ENCODE measurements at places on chromosomes 2 and 18.

GRCh38 chr2:169050476-169051240 lies 18.7 kb upstream of the DHRS9 start:
- no peak for DNase-seq

- DNase-seq: no peak
Measured at GRCh38 chr2:54629914-54630857, 93.3 kb upstream of the EML6 start.

GRCh38 chr2:222049946-222050345 lies 248.9 kb downstream of the PAX3 start:
- no peak for DNase-seq

DNA sequence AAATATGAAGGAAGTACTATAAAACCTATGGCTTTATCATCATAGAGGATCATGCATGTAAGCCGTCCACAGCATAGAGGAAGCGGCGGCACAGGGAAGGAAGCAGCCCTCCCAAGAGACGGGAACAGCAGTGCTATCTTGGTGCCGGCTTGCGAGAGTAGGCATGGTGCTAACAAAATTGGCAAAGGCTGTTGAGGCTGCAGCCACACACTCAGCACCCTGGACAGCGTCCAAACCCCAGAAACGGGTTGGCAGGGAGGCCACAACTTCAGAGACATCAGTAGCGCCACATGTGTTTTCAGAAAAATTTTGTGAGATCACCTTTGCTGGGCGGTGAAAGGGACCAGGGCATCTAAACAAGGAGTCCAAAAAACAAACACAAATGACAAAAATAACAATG lies 37.7 kb downstream of the NETO1 start:
- peak; percentile 53 for DNase-seq

DNA sequence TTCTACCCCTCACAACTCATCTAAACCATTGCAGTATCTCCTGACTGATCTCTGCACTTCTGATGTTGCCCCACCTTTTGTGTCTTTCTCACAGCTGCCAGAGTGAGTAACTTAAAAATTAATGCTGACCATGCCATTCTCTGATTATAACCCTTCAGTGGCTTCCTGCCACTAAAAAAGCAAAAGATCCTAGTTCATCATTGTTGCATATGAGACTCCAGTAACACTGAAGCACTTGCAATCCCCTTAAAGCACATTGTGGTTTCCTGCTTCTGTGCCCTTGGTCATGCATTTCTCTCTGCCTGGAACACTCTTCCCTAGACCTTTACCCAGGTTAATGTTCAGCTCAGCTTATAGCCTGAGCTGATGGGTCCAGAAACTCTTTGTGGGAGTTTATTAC lies 95.1 kb upstream of the WDSUB1 start:
- no peak for DNase-seq

- DNase-seq: peak; percentile 92
Measured at GRCh38 chr2:201116959-201117734, 1.2 kb downstream of the CFLAR start.

DNA sequence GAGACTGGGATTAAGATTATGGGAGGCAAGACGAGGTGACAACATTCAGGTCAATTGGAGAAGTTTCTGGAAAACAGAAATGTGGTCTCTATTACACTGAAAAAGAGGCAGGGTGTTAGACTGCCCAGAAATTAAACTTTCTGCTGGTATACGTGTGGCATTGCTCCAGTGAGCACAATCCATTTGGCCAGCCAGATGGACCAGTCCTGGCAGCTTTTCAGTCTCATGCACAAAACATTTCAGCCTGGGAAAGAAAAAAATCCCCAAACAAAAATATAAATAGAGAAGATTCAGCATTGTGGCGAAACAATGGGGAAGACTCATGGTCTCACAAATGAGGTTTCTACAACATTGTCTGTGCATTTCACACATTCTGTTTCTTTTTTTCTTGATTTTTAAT lies 113.9 kb downstream of the HNMT start:
- DNase-seq: no peak

DNA sequence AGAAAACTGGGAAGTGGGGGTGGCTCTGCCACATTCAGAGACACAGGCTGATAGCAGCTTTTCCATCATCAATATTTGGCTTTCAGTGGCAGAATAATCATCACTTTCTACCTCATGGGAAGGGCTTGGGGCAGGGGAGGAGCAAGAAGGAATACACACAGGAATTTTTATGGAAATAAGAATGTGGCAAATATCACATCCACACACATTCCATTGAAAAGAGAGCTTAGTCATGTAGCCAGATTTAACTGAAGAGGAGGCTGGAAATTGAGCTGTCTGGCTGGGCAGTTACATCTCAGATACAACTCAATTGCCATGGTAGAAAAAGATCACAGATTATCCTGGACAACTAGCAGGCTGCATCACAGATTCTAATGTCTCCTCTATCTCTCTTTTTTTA lies 1474.0 kb upstream of the ACVR2A start:
- no peak for DNase-seq

DNA sequence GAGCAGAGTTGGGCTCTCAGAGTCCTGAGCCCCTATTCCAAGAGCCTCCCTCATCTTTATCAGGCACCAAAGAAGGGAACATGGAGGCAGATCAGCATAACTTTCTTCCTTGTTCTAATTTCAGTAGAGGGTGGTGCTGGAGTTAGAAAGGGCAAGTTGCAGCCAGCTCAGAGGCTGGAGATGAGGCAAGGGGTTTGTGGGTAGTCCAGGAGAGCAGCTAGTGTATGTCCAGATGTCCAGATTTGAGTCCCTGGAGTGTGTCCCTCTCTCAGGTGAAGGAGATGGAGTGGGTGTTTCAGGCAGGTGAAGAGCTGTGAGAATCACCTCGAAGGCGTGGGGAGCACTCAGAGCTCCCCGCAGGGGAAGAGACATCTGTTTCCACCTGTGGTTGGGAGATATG lies 478 bp upstream of the PRKAG3 start:
- no peak for DNase-seq

GRCh38 chr18:80127635-80128034 lies 18.6 kb downstream of the ADNP2 start:
- no peak for DNase-seq

DNA sequence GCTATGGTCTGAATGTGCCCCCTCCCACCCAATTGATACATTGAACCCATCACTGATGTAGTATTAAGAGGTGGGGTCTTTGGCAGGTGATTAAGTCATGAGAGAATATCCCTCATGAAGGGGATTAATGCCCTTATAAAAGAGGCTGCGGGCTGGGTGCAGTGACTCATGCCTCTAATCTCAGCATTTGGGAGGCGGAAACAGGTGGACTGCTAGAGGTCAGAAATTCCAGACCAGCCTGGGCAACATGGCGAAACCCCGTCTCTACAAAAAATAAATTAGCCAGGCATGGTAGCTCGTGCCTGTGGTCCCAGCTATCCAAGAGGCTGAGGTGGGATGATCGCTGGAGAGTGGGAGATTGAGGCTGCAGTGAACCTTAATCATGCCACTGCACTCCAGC lies 14.3 kb downstream of the POLR2D start:
- no peak for DNase-seq

DNA sequence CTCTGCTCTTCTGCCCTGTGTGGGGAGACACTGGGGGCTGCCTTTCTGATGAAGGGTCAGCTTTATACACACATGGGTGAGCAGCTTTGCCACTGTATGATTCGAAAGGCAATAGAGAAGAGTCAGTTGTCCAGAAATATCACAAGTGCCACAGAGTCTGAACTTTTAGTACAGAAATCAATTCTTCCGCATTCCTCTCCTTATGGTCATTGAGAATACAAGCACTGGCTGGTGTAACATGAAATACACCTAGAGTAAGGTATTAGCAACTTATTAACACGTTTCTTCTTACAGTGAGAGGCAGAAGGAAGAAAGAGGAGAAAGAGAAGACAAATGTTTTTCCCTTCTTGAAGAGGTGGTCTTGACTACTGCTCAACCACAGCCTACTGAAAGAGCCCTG lies 579.2 kb downstream of the ZEB2 start:
- no peak for DNase-seq

DNA sequence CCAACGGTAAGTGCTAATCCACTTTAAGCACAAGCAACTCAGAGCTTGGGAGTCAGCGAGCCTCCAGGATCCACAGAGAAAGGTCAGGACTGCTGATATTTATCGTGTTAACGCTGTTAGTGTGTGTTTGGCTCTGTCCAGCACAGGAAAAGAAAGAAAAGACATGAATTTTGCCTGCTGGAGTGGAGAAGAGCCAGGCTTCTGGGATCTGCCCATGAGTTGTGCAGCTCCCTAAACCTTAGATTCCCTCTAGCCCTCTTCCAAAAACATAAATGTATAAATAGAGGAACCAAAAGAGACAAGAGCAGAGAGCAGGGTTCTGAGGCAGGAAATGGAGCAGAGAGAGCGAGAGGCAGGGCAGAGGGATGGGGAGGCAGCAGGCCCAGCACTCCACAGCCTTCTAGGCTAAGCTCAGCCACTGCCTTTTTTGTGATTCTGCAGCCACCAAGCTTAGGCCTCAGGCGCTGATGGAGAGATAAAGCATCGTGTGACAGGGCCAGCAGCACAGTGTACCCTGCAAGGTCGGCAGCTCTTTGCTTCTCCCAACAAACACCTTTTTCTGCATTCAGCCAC lies 14.5 kb upstream of the MAT2A start:
- DNase-seq: no peak

- DNase-seq: no peak
Measured at GRCh38 chr2:212536817-212537725, 1.5 kb downstream of the ERBB4 start.

GRCh38 chr18:6811816-6812215 lies 82.3 kb downstream of the ARHGAP28 start:
- no peak for DNase-seq

DNA sequence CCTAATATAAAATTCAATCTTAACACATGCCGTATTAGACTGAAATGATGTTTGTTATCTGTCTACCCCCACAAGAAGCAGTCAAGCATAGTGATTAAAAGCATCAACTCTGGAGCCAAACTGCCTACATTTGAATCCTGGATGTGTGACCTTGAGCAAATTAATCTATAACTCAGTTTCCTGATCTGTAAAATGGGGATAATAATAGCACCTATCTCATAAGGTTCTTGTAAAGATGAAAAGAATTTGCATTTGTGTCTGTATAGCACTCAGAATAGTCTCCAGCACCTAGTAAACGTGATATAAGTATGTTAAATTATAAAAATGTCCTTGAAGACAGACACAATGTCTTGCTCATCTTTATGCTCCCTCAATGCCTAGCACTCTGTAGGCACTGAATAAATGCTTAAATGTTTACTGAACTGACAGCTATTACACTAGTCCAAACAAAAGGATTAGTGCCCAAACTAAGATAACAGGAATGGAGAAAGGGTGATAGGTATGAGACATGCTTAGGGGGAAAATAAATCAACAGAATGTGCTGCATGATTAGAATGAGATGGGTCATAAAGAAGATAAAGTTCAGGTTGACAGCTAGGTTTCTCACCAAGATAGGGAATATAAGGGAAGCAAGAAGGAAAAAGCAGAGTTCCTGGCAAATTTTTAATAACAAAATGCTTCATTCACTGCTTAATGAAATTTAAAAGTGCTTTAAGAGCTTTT lies 180.6 kb downstream of the ATAD2B start:
- no peak for DNase-seq

GRCh38 chr2:26993768-26994167 lies 23.3 kb downstream of the MAPRE3 start:
- DNase-seq: peak; percentile 55

DNA sequence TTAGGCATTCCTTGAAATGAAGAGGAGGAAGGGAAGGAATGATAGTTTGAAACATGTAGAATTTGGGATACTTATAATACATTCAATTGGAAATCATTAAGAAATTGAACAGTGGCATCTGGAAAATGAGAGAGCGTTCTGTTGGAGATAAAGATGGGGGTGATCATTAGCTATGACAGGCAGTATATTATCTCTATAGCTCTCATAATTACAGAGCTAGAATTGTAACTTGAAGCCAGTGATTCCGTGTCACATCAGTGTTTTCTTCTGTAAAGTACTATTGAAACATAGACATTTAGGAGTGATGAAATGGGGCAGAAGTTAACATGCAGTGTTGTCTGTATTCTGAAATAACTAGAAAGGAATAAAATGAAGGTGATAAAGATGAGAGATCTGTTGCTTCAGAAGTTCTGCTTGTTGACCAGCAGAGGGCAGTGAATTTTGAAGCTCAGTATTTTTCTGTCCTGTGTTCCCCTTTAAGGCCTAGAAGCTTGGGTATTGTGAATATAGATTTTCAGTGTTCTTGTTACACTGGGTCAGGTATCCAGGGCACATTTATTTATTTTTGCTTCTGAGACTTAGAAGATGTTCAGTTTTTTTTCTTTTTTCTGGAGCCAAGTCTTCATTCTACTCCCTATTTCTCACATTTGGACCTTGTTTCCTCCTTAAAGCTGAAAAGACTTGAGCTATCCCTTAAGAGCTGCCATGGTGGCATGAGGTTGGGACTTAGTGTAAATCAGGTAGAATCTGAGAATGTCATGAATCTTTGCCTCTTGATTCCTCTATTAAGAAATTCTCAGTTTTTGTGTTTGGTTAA lies 157.4 kb downstream of the TAF4B start:
- DNase-seq: peak; percentile 83

GRCh38 chr2:88061295-88061694 lies 5.7 kb upstream of the KRCC1 start:
- no peak for DNase-seq

- DNase-seq: no peak
Measured at GRCh38 chr2:117717072-117717471, 97.4 kb upstream of the DDX18 start.

- no peak for DNase-seq
Measured at GRCh38 chr2:50181212-50181611, 850.7 kb downstream of the NRXN1 start.

Data from Karpas-422 (cell line).